ENCODE measurements at places on chromosomes 2 and 18.

DNA sequence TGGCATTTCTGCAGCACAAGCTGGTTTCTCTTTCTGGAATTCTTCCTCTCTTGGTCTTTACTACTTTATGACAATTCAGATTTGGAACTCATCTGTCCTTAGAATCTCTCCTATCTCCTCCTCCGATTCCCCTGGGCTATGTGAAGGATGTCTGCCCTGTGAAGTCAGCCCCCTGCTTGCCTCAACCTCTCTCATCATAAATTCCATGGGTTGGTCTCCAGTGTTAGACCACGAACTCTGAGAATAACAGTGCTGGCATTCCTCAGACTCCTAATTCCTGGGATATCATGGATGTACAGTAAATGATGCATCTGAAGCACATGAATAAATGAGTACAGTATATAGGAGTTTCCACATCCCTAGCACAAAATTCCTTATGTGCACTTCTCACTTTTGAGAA is 21.0 kb upstream of the CYRIA start:
- DNase-seq = no peak

GRCh38 chr2:8876628-8877027 is 39.2 kb upstream of the KIDINS220 start:
- DNase-seq = no peak

- no peak for DNase-seq
Observed at GRCh38 chr18:55627007-55627406, 39.0 kb upstream of the TCF4 start.

DNA sequence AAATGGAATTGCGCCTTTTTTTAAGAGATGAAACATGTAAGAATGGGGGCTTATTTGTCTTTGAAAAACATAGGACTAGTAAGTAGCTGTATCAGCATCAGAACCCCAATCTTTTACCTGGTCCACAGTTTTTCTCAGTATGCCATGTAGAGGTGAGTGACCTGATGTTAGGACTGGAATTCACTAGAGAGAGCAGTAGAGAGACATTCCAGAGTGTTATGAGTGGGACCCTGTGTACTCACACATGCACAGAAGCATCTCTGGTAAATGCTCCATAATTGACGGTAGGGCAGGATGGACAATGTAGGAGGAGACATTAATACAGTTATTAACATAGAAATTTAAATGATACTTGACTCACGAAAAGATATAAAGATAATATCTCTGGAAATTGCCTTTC is 1.4 kb upstream of the GALNT13 start:
- DNase-seq = no peak

DNA sequence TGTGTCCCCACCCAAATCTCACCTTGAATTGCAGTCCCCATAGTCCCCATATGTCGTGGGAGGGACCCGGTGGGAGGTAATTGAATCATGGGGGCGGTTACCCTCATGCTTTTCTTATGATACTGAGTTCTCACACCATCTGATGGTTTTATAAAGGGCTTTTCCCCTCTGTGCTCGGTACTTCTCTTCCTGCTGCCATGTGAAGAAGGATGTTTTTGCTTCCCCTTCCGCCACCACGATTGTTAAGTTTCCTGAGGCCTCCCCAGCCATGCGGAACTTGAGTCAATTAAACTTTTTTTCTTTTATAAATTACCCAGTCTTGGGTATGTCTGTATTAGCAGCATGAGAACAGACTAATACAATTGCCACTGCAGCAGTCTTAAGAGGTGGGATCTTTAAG is 134.9 kb downstream of the LTBP1 start:
- DNase-seq = no peak

GRCh38 chr2:126059379-126059778 is 596.6 kb upstream of the GYPC start:
- no peak for DNase-seq

DNA sequence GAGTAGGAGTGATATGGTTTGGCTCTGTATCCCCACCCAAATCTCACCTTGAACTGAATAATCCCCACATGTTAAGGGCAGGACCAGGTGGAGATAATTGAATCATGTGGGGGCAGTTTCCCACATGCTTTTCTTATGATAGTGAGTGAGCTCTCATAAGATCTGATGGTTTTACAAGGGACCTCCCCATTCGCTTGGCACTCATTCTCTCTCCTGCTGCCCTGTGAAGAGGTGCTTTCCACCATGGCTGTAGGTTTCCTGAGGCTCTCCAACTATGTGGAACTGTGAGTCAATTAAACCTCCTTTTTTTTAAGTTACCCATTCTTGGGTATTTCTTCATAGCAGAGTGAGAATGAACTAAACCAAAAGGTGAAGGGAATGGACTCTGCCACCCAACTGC is 207.5 kb downstream of the LOXHD1 start:
- no peak for DNase-seq

- no peak for DNase-seq
Observed at GRCh38 chr2:112312821-112313220, 37.4 kb downstream of the ZC3H6 start.

- DNase-seq = no peak
Observed at GRCh38 chr18:35683021-35683420, 101.5 kb downstream of the GALNT1 start.

DNA sequence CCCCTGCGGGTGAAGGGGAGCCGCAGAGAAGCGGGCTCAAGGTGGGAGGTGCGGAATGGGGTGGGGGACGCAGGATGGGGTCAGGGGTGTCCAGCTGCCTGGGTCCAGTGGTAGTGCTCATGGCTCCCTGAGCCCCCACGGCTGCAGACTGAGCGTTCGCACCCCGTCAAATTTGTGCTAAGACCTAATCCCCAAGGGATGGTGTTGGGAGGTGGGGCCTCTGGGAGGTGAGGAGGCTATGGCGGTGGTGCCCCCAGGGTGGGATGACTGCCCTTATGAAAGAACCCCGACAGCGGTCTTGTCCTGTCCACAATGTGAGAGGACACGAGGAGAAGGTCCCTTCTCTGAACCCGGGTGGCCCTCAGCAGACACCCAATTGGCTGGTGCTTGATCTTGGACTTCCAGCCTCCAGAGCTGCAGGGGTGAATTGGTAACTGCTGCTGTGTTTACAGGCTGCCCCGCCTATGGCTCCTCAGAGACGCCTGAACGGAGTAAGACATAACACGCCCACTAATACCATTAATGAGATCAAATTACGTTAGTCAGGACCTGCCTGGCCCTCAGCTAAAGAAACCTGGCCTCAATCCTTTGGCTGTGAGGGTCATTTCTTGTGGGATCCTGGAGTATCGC is 42.6 kb downstream of the PXDN start:
- no peak for DNase-seq

Measured in stimulated activated CD8-positive, alpha-beta memory T cell treated with anti-CD3 and anti-CD28 coated beads, Interleukin-15, amount 100 ng/mL, for 24 hours (primary cell).